ENCODE measurements at places on chromosomes 5 and 9.
A peak's percentile ranks its signal among the peaks of the same experiment; 100 is the strongest.

GRCh38 chr5:6418679-6419276 is 29.9 kb upstream of the UBE2QL1 start:
- DNase-seq, result no peak

GRCh38 chr5:24854350-24854749 is 209.6 kb upstream of the CDH10 start:
- no peak for DNase-seq

DNA sequence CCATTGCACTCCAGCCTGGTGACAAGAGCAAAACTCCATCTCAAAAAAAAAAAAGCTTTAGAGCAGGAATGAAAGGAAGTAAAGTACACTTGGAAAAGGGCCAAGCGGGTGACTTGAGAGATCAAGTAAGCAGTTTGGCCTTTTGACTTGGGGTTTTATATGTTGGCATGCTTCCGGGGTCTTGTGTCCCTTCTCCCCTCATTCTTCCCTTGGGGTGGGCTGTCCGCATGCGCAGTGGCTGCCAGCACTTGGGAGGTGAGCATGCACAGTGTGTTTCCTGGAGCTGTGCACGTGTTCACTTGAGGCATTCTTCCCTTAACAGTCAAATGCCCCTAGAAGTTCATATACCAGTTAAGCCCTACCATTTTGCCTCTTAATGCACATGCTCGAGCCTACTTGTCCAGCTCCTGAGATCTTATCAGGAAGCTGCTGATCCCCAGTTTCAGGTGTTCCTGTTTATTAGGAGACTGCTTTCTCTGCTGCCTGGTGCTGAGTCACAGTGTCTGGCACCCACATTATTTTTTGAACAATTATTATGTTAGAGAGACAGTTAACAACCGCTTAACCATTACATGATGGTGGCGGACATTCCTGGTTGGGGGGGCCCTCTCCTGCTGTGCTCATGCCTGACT is 32.6 kb upstream of the PRRC2B start:
- DNase-seq, result no peak

DNA sequence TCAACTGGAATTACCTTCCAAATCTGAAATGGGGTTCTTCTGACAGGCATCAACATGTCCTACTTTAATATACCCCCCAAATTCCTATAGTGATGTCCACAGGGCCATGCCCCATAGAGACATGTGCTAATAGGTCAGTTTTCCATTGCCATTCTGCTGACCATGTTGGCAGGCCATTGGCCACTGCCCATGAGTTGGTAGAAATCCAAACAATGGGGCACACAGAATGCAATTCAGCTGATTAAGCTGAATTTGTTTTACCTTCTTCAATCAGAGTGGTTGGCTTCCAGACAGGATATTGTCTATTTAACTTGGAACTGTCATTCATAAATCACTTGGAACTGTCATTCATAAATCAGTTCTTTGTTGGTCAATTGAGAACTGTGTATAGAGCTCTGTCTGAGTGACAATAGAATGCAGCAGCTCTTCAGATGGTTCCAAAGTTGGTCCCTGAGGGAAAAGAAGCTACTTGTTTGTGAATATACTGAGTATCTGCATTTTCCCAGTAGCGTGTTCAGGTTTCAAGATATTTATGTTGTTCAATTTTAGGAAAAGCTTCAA is 336.9 kb downstream of the DRD1 start:
- DNase-seq, result no peak

GRCh38 chr9:114126247-114127060 is 27.4 kb upstream of the KIF12 start:
- DNase-seq, result no peak

- DNase-seq, result no peak
Measured at GRCh38 chr9:3968891-3969290, 331.0 kb downstream of the GLIS3 start.

GRCh38 chr9:125844611-125845010 is 97.4 kb downstream of the PBX3 start:
- DNase-seq, result no peak

GRCh38 chr9:127779136-127779981 is 893 bp upstream of the SH2D3C start:
- DNase-seq, result peak; percentile 47

- no peak for DNase-seq
Measured at GRCh38 chr5:36392818-36393217, 91.1 kb upstream of the RANBP3L start.

- no peak for DNase-seq
Measured at GRCh38 chr5:16588434-16589214, 28.2 kb downstream of the RETREG1 start.

DNA sequence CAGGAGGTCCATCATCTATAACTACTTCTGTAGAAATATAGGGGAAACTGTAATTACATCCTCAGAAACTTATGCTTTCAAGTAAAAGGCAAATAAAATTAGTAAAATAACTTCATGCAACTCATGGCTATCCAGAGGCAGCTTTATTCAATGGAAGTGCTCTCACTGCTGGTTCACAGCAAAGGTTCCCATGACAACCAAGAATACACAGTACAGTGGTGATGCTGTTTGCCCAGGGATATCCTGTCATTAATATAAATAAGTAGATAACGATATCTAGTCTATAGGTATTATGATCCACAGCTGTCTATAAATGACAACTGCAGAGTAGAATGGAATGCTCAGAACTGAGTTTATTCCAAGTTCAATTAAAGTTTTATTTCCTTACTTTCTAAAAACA is 390.3 kb downstream of the PDE4D start:
- no peak for DNase-seq

GRCh38 chr9:20209391-20210340 is 412.6 kb downstream of the MLLT3 start:
- DNase-seq, result peak; percentile 19

GRCh38 chr5:124059200-124059599 is 547.2 kb downstream of the CSNK1G3 start:
- no peak for DNase-seq

- no peak for DNase-seq
Measured at GRCh38 chr9:90299968-90300367, 342.7 kb downstream of the DIRAS2 start.

DNA sequence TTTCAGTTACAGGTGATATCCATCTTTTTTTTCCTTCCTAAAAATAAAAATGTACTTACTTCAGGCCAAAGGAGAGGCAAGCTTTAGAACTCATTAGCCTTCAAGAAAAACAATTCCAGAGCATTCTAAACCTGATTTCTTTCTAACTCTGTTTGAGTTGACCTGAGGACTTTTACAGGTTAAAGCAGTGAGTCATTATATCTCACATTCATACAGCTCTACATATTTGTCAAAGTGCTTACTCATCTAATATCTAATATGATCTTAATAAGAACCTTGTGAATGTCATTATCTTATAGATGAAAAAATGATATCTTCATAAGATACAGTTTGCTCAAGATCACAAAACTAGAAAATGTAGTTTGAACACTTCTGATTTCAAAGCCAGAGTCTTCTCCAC is 149.2 kb upstream of the CDKN2B start:
- DNase-seq, result no peak

GRCh38 chr9:81150016-81150625 is 539.2 kb downstream of the TLE1 start:
- no peak for DNase-seq

Data from activated T-cell treated with anti-CD3 and anti-CD28 coated beads for 4 hours (primary cell).